Lower leg skin (tissue), 4 donors: ENCODE measurements at places on chromosomes 6 and 20. TPM values are rescaled to one million over a fixed set of nuclear protein-coding genes. Genes with fewer than 3 reads are reported as not detected.

Gene ATP6V1G2
- total RNA-seq: not detected

Gene STMN3
- 9.4 TPM for total RNA-seq

Gene CST7
- 0.42 TPM for total RNA-seq

Gene SLC4A11
- total RNA-seq: 26.0 TPM

Gene DEFB124
- total RNA-seq: not detected

Gene ELOVL4
- 93.7 TPM for total RNA-seq

Gene GRM1
- total RNA-seq: not detected

Gene SLC24A3
- 6.9 TPM for total RNA-seq

Gene KCNK15
- 3.5 TPM for total RNA-seq

Gene DNAH8
- 0.08 TPM for total RNA-seq

Gene OOEP
- not detected for total RNA-seq

Gene FOXA2
- total RNA-seq: not detected

Gene TSHZ2
- 25.7 TPM for total RNA-seq

Gene AK9
- total RNA-seq: 6.9 TPM

Gene PSORS1C2
- 55.5 TPM for total RNA-seq

Gene EDN3
- total RNA-seq: 0.96 TPM

Gene MEP1A
- total RNA-seq: not detected

Gene RGS19
- 16.9 TPM for total RNA-seq

Gene LPA
- total RNA-seq: not detected

Gene NOL4L
- 4.8 TPM for total RNA-seq

Gene WFDC10B
- 0.54 TPM for total RNA-seq

Gene TAF11
- total RNA-seq: 18.5 TPM

Gene SLC26A8
- not detected for total RNA-seq

Gene PRR18
- total RNA-seq: not detected

Gene SMLR1
- total RNA-seq: not detected

Gene SUPT3H
- total RNA-seq: 5.6 TPM

Gene IPCEF1
- 0.69 TPM for total RNA-seq

Gene FAM83D
- total RNA-seq: 16.7 TPM

Gene RARS2
- total RNA-seq: 14.8 TPM

Gene SLC35F1
- total RNA-seq: 0.34 TPM

Gene TINAG
- total RNA-seq: not detected

Gene BPIFA1
- not detected for total RNA-seq

Gene LST1
- 4.3 TPM for total RNA-seq

Gene KCNK16
- not detected for total RNA-seq

Gene OVOL2
- total RNA-seq: 22.9 TPM

Gene PERP
- total RNA-seq: 1,452 TPM

Gene SLC17A1
- total RNA-seq: not detected
